ENCODE measurements at places on chromosomes 5 and 9.

- no peak for DNase-seq
These were observed 225.9 kb downstream of the RFX3 start for GRCh38 chr9:3299872-3300271.

DNA sequence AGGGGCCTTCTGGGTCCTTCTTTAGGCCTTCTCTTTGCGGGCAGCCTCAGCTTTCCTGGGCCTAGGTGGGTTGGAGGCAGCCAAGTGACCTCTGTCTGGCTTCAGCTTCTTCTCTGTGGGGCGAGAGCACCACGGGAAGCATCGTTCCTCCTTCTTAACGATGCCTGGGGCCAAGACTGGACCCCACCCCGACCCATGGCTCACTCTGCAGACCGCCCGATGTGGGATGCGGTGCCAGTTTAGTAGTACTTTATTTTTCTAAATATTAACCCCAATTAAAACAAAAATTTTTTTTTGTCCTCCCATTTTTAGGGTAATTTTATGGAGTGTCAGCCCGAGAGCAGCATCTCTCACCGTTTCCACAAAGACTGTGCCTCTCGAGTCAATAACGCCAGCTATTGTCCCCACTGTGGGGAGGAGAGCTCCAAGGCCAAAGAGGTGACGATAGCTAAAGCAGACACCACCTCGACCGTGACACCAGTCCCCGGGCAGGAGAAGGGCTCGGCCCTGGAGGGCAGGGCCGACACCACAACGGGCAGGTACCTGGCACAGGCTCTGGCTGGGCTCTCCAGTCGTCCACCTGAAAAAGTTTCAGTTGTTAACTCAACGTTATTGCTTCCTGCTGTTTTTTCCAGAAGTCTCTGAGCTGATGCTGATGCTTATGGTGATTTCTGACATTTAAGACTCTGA is 101.1 kb upstream of the CACNA1B start:
- peak; percentile 9 for DNase-seq

GRCh38 chr5:76149636-76150035 is 66.5 kb downstream of the SV2C start:
- DNase-seq: no peak

- DNase-seq: no peak
These were observed 251.8 kb downstream of the NNT start for GRCh38 chr5:43854697-43855292.

DNA sequence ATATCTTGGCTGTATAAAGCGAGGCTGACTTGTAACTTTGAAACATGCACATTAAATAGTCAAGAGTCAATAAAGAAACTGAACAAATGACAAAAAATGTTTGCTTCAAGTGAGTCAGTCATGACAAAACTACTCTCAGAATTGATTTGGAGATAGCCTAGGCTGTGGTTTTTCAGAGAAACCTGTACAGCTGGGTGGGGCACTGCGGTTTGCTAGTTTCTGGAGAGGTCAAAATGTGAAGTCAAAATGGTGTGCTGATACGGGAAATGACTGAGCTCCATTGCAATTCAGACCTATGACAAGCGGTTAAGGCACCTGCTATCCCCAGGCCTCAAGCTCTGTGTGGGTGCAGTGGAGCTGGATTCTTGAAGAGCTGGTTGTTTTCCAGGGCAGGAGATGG is 10.3 kb upstream of the CD180 start:
- DNase-seq: no peak

- no peak for DNase-seq
These were observed 60.7 kb upstream of the SPDL1 start for GRCh38 chr5:169522851-169523250.

- no peak for DNase-seq
These were observed 68.5 kb upstream of the MELK start for GRCh38 chr9:36504156-36504555.

- DNase-seq: no peak
These were observed 66.1 kb upstream of the SPTLC1 start for GRCh38 chr9:92181296-92181695.

GRCh38 chr9:129154866-129155477 is 23.1 kb downstream of the IER5L start:
- no peak for DNase-seq

DNA sequence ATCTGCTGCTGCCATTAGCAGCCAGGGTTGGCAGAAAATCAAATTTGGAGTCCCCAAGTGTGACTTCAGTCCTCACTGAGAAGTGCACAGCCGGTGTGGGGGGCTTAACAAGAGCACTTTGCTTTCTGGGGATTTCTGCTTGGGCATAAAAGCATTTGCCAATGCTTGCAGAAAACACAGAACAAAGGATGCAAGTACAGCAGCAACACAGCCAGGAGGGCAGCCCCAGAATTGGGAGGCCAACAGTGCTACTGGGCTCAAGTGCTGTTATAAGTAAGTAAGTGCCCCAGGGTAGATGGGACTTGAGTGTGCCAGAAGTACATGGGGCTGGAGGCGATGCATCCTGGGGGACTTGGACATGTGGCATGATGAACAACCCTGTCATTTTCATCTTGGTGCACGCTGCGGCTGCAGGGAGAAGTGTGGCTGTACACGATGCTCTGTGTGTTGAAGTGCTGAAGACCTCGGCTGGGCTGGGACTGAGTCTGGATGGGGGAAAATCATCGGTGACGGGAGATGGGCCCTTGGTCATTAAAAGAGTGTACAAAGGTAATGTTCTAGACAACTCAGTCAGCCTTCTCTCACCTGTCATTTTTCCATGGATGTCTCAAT is 73.3 kb downstream of the GOLPH3 start:
- DNase-seq: no peak

GRCh38 chr9:34259315-34259714 is 69.8 kb downstream of the KIF24 start:
- DNase-seq: no peak

- DNase-seq: no peak
These were observed 95.1 kb upstream of the CD180 start for GRCh38 chr5:67291671-67292070.

DNA sequence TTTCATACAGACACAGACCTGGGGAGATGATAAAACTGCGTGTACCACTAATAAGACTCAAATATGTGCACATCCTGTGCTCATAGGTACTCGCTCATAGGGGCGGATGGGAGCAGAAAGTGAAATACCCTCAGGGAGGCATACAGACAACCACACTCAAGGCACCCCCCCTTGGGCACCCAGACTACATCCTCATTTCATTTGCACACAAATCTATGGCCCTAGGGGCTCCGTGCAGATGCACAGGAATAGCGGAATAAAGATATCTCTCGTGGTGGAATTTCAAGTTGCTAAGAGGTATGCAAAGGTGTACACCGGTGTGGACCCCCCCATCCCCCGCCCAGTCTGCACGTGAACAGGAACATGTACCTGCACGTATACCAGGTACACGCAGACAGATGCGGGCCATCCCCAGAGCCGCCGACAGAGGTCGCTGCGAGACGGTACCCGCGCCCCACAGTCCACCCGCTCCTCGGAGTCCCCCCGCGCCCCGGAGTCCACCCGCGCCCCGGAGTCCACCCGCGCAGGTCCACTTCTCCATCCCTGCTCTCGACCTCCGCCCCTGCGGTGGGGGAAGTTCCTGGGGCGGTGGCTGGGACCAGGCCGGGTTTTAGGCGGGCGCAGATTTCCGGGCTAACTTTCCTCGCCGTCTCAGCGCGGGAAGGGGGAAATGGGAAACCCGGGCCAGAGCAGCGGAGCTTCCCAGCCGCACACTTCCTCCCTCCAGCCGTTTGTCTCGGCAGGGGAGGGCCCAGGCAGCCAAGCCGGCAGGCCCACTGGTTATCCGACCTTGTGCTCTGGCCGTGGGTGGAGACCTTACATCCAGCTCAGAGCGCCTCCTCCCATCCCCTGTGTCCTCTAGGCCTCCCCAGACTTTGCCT is 1.0 kb upstream of the IL12B start:
- DNase-seq: peak; percentile 78

DNA sequence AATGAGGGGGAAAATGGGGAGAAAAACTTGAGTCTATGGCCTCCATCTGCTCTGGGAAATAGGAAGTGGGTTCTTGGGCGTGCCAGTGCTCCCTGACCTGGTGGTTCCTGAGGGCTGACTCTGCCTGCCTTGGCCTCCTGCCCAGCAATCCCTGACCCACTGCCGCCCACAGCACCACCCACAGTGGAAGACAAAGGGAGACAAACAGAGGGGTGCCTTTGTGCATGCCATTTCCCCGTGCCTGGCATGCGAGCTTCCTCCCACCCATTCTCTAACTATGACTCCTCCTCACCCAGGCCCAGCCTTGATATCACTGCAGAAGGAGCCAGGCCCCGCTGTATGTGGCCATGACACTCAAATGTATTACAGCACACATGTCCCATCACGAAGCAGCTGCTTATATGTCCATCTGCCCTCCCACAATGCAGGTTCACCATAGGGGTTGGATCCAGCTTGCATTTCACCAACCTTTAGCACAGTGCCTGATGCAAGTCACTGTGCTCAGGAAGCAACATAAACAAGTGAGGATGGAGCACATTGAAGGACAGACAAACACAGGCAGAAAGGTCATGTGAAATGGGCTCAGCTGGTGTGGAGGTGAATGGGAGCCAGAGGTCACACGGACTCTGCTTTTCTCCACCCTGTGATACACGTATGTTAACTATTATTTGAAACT is 84.4 kb downstream of the ADRB2 start:
- no peak for DNase-seq

- no peak for DNase-seq
These were observed 408.4 kb downstream of the NTRK2 start for GRCh38 chr9:85077944-85078343.

DNA sequence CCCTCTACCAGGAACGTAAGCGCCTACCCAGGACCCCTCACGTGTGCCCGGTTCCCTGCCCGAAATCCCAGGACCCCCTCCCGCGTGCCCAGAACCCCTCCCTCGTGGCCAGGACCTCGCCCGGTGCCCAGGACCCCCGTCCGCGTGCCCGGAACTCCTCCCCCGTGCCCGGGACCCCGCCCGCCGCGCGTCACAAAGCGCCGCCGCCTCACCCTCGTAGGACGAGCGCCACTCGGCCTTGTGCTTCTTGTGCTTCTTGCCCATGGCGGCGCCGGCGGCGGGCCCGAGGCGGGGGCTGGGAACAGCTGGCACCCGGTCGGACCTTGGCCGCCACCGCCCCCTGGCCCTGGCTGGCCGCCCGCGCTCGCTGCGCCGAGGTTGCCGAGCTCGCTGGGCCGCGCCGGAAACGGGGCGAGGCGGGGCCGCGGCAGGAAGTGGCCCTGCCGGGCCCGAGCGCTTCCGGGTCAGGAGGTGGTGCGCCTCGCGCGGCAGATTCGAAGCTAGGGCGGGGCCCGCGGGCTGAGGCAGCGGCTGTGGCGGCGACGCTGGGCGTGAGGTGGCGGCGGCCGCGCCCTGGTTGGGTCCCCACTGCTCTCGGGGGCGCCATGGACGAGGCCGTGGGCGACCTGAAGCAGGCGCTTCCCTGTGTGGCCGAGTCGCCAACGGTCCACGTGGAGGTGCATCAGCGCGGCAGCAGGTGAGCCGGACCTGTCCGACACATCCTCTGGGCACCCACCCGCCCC is at the start of the genes BRD9 and TRIP13:
TSS of gene BRD9 (minus strand) at position 408 of the 743 bp plus-strand sequence. CDS start at position 264, 144 bp downstream.
TSS of gene TRIP13 (plus strand) at position 491 of the 743 bp plus-strand sequence. CDS start at position 606, 115 bp downstream.
- peak; percentile 91 for DNase-seq

- no peak for DNase-seq
These were observed 4.1 kb downstream of the ISOC1 start for GRCh38 chr5:129098488-129099183.

GRCh38 chr5:123754908-123755307 is 242.9 kb downstream of the CSNK1G3 start:
- DNase-seq: no peak

DNA sequence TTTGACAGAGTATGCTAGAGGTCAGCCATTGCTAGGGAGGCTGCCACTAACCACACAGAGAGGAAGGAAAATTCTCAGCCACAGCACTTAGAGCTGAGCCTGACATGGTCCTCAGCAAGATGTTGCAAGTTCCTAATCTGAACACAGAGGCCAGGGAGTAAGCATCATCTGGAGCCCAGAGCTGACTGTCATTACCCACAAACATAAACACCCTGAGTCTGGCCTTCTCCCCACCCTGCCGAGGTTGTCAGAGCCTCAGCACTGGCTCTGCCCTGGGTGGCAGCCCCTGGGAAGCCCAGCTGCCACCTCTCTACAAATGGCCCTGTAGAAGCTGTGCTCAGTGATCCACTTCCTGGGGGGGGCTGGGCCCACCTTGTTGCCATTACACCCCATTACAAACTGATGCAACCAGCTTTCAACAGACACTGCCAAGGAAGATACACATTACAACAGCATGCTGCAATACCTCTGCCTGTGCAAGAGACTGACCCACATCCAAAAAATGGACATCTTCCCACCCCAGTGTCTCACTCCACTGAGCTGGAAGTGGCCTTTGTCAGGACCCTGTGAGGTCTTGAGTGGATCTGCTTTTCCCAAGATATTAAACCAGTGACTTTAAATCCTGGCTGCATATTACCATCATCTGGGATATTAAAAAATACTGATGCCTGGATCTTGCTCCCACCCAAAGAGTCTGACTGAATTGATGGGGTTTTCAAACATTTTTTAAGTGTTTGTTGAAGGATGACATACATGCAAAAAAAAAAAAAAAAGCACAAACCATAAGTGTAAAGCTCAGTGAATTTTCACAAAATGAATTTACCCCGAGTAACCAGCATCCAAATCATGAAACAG is 33.0 kb downstream of the IRF1 start:
- DNase-seq: no peak

- DNase-seq: no peak
These were observed 70.2 kb upstream of the LPCAT1 start for GRCh38 chr5:1593903-1594356.

- no peak for DNase-seq
These were observed 30.2 kb downstream of the MLANA start for GRCh38 chr9:5920860-5921328.

- DNase-seq: no peak
These were observed 17.6 kb upstream of the SETX start for GRCh38 chr9:132372177-132373095.

- DNase-seq: no peak
These were observed 285.4 kb downstream of the TMEM232 start for GRCh38 chr5:110441035-110441434.

- DNase-seq: no peak
These were observed 115.4 kb upstream of the GAS1 start for GRCh38 chr9:87062746-87063145.

GRCh38 chr9:109737295-109737694 is 42.7 kb upstream of the PALM2AKAP2 start:
- no peak for DNase-seq

DNA sequence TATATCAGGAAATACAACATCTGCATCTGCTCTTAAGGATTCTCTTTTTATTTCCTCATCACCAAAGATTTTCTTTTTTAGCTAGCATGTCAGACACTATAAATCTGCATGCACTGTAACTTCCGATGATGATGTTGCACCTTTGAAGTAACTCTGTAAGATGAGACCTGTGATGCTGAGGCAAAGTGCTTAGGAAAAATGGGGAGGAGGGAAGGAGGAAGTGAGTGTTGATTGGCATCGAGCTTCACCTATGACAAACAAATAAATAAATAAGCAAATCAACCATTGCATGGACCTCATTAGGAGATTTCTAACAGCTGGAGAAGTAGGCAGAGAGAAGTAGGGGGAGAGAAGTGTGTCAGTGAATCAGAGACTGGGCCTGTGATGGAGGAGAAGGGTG is 52.6 kb downstream of the ENC1 start:
- no peak for DNase-seq

- no peak for DNase-seq
These were observed 25.2 kb downstream of the NDUFS6 start for GRCh38 chr5:1826235-1826980.

GRCh38 chr9:7153566-7153965 is 395.8 kb downstream of the KDM4C start:
- no peak for DNase-seq

- no peak for DNase-seq
These were observed 857.1 kb downstream of the TAF11L14 start for GRCh38 chr5:18491349-18491748.

GRCh38 chr9:89732295-89732938 is 127.6 kb downstream of the GADD45G start:
- DNase-seq: no peak

All from left forelimb (tissue), 1 donor.